ENCODE measurements at places on chromosomes 3 and 15. TPM values are rescaled to one million over a fixed set of nuclear protein-coding genes. Genes with fewer than 3 reads are reported as not detected.

- DNase-seq: no peak
These were observed 107.6 kb downstream of the FILIP1L start for GRCh38 chr3:100006570-100007271.

DNA sequence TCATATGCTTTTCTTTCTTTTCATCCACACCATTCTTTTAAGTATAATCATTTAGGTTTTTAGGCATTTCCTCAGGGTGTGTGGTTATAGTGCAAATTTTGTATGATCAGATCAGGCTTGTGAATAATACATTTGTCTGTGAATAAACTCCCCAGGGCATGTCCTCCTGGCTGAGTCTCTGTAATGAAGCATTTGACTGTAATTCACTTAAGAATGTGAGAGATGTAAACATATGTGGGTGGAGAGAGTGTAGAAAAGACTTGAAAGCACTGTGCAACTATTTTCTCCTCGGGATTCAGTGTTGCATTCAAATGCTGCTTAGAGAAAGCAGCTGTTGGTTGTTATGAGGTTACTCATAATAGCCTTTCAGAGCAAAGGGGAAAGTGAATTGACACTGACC lies 996.5 kb downstream of the TUSC7 start:
- no peak for DNase-seq

The GP5 gene
- total RNA-seq: 0.80 TPM

DNA sequence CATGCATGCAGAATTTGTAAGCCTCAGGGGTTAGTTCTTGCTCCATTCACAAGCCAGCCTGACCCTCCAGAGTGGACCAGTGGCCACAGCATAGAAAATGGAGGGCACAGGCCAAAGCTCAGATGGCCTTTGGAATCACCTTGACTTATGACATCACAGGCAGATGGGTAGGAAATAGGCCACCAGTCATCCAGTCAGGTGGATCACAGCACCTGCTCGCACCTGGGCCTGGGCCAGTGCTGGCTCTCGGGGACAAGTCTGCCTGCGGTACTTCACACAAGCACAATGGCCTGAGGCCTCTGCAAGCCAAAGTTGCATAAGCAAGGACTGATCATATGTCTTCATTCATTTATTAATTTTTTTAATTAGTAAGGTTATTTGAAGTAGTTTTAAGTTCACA lies 39.3 kb downstream of the PPCDC start:
- DNase-seq: no peak

GRCh38 chr15:66692808-66693596 lies 9.0 kb upstream of the SMAD6 start:
- DNase-seq: no peak

DNA sequence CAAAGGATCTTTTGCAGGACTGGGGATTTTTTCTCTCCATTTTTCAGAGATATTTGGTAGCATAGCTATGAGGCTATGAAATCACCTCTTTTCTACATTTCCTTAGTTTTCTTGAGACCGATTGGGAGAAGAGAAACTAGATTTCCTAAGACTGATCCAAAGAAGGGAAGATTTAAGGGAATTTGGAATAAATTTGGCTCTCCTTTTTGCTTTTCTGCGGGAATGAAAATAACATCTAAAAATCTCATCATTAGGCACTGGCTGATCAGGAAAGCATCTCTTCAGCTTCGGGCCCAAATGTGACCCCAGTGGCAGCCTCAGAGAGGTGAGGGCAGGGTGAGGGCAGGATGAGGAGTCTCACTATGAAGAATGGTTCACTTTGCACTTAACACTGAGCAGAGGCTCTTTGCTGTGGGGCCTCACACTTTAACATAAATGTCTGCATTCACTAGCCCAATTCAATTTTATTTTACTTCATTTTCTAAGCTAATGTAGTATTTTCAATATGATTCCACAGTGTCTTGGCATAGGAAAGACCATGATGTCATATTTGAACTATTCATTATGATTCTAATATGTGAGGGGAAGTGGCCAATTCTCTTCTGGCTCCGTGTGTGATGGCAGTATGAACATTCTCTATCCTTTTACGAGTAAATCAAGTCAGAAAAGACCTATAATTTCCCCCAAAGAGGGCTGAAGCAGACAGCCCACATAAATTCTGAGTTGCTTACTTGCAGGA lies 193.2 kb downstream of the MEX3B start:
- no peak for DNase-seq

GRCh38 chr15:66515901-66516322 lies 10.8 kb downstream of the ZWILCH start:
- DNase-seq: no peak

GRCh38 chr3:66492672-66493071 lies 8.2 kb downstream of the LRIG1 start:
- DNase-seq: no peak

DNA sequence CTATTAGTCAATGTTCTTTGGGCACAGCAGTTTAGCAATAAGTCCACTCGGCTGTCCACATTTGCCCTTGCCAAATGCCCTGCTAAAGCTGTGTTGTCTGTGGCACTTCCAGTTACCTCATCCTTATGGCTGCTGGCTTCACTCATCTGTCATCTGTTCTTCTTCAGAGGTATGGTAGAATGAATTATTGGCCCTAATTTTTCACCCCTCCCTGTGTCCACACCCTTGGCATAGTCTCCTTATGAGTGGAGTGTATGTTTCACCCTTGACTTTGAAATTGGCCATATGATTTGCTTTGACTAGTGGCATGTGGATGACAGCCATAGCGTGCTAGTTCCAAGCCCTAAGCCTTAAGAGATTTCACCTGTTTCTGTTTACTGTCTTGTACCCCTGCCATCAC lies 72.1 kb upstream of the EPHB1 start:
- no peak for DNase-seq

DNA sequence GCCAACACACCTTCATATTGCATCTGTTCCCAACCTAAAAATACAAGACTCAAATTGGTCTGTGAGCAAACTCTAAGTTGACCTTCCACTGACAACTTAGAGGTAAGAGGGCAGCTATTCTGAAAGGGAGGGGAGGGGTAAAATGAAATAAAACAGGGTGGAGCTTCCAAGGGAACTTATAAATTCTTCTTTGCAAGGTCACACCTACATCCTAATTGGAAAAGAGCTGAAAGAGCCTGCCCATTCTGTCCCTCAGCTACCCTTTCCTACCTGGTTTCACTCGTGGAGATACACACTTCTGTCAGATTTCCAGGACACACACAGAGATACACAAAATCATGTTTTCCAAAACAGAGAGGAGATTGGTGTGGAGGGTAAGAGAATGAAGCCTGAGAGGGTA lies 1.0 kb downstream of the ILDR1 start:
- no peak for DNase-seq

GRCh38 chr3:172596394-172596706 lies 73.1 kb upstream of the TNFSF10 start:
- DNase-seq: no peak

The CXCR6 gene
- 0.58 TPM for total RNA-seq

- no peak for DNase-seq
These were observed 69.1 kb downstream of the HERC2 start for GRCh38 chr15:28252831-28253230.

The ARGFX gene
- total RNA-seq: not detected

DNA sequence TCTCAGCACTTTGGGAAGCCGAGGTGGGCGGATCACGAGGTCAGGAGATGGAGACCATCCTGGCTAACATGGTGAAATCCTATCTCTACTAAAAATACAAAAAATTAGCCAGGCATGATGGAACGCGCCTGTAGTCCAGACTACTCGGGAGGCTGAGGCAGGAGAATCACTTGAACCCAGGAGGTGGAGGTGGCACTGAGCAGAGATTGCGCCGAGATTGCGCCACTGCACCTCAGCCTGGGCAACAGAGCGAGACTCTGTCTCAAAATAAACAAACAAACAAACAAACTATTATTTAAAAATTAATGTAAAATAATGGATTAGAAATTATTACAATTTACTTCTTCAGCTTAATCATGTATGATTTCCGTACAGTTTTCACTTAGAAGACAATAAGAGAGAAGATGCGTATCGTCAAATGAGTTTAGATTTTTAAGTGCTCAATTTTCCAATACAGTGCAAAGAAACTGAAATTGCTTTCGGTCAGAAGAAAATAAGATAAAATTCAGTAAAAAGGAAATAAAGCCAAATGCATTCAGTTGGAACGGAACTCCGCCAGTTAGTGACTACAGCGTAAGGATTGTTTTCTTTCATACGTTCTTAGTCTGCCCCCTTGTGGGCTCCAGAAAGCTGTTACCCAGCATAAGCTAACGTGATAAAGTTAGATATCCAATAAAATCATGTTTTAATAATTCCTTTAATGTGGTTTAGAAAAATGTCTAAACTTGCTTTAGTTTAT lies 24.8 kb downstream of the AADAC start:
- peak; percentile 9 for DNase-seq

- no peak for DNase-seq
These were observed 7.5 kb downstream of the DET1 start for GRCh38 chr15:88538972-88539371.

- DNase-seq: peak; percentile 42
These were observed 2.8 kb downstream of the EFHB start for GRCh38 chr3:19931180-19931692.

- no peak for DNase-seq
These were observed 5.6 kb downstream of the TSEN2 start for GRCh38 chr3:12489832-12490231.

The CTXND1 gene
- total RNA-seq: not detected

- DNase-seq: no peak
These were observed 14.2 kb upstream of the ANKDD1A start for GRCh38 chr15:64897345-64897985.

The DNASE1L3 gene
- not detected for total RNA-seq

GRCh38 chr3:172061724-172062184 lies 22.4 kb downstream of the FNDC3B start:
- DNase-seq: no peak

- no peak for DNase-seq
These were observed 144.2 kb downstream of the RYR3 start for GRCh38 chr15:33454996-33455395.

DNA sequence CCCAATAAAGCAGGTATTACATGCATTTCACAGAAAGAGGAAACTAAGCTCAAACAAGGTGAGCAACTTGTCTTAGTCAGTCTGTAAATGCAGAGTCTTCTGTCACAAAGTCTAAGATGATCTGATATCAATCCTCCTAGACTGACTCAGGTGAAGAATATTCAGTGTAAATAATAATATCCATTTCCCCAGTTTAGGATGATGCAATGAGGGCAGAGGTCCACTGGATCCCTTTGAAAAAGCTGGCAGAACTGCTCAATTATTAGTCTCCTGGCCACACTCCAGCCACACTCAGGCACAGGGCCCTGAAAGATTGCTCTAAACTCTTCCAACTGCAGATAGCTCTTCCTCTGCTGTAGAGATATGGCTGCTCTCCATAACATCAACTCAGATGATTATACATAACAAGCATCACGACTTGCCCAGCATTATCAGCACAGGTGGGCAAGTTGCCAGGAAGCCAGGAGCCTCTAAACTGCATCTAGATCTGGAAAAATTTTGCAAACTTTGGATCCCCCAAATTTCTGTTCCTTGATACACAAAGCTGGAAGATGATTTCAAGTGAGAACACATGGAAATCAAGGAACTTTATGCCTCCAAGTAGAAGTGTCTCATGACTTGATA lies 129.8 kb upstream of the CPNE4 start:
- no peak for DNase-seq

The PGBD4 gene
- total RNA-seq: 2.8 TPM

DNA sequence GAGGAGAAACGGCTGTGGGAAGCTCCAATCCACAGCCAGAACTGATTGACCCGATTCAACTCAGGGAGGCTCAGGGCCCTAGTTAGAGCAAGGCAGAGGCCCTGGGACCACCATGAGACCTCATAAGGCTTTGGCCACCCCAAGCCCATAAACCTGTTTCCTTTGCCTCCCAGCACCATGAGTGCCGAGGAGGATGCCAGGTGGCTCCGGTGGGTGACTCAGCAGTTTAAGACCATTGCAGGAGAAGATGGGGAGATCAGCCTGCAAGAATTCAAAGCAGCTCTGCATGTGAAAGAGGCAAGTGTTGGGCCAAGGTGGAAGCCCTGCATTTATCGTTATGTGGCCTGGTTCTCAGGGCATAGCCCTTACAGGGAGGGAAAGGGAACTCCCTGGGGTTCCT lies 11.9 kb downstream of the NOX5 start:
- DNase-seq: no peak

The CCDC71 gene
- total RNA-seq: 30.0 TPM

DNA sequence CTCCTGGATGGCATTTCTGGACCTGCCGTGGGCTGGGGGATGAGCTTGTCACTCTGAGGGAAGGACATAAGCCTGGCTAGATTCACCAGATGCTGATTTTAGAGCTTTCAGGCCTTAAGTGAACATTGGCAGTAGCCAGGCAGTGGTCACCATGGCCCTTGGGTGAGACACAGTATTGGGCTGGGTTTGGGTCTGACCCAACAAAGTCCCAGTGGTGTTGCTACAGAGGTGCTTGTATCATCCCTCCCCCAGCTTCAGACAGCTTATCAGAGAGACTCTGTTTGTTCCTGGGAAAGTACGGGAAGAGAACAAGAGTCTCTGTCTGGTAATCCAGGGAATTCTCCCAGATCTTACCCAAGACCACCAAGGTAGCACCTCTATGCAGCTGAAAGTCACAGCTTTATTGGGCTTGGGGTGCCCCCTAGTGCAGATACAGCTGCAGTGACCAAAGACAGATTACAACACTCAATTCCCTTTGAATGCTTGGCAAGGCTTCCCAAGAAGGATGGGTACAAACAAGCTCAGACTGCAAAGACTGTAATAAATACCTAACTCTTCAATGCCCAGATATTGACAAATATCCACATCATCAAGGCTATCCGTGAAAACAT lies 9.8 kb upstream of the RUVBL1 start:
- DNase-seq: peak; percentile 17

The GPR87 gene
- not detected for total RNA-seq

- no peak for DNase-seq
These were observed 9.6 kb downstream of the CMC1 start for GRCh38 chr3:28250999-28251398.

DNA sequence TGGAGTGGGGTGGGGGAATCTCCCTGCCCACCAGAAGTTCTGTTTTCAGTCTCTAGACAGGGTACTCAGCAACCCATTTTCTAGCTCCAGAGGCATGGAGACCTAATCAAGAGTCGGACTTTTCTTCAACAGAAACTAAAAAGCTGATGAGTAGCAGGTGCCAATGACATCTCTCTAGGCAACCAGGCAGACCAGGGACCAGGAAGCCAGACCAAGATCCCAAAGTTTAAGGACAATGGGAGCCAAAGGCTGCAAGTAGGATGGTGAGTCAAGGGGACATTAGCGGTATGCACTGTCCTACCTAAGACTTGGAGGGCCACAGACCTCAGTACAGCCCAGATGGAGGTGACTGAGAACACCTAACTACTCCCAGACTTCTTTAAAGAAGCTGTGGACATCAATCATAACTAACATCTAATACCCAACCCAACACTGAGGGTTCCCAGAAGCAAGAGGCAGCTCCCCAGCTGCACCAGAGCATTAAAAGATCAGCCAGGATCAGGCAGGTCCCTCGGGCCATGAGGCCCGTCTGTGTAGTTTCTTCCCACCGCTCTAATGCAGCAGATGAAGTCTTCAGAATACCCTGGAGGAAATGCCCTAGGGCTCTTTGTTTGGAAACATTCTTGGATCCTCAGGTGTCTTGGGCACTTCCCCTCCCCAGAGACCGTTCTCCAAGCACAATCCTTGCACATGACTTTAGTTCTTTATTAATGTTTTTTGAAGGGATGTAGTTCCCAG lies 979 bp downstream of the CCDC71 start:
- no peak for DNase-seq

- peak; percentile 7 for DNase-seq
These were observed 41.8 kb downstream of the ITGA11 start for GRCh38 chr15:68389936-68390817.

- no peak for DNase-seq
These were observed 731.1 kb downstream of the EDEM1 start for GRCh38 chr3:5918626-5919025.

GRCh38 chr3:132352556-132353143 lies 35.4 kb downstream of the ACP3 start:
- DNase-seq: peak; percentile 56

The C3orf33 gene
- 2.5 TPM for total RNA-seq

Data from activated naive CD8-positive, alpha-beta T cell treated with anti-CD3 and anti-CD28 coated beads for 36 hours (primary cell).